ENCODE measurements at places on chromosomes 7 and 10. TPM values are rescaled to one million over a fixed set of nuclear protein-coding genes. Genes with fewer than 3 reads are reported as not detected.
A peak's percentile ranks its signal among the peaks of the same experiment; 100 is the strongest.

Gene FAM25C
- not detected for total RNA-seq

Gene WNT16
- total RNA-seq = 0.11 TPM

DNA sequence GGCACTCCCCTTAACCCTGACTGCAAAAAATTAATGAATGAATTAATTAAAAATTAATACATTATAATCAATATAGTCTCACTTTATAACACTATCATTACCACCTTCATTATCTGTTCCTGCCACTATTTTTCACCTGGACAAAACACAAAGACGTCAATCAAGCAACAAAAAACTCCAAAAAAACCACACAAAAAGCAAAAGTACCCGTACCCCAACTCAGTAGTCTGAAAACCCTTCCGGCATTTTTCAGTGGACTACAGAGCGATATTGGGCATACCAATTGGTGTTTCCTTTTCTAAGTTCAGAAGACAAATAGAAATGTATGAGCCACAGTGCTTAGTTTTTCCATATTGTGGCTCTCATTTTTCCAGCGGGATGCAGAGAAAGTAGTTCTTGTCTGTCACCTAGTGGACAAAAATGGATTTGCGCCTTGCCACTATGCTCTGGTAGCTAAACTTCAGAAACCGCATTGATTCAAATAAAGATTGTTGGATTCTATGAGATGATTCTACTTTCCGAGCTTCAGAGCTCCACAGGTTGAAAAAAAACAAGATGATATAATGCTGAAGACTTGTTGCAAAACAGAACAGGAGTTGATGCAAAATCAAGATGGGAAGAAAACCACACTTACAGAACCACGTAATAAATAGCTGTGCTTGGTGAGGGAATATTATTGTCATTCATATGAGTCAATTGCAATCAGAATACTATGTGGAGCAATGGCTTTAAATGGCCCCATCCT lies 50.6 kb upstream of the ITGB1 start:
- DNase-seq = no peak

- DNase-seq = no peak
These were observed 230.8 kb upstream of the FERD3L start for GRCh38 chr7:19375976-19376375.

Gene LIPN
- not detected for total RNA-seq

DNA sequence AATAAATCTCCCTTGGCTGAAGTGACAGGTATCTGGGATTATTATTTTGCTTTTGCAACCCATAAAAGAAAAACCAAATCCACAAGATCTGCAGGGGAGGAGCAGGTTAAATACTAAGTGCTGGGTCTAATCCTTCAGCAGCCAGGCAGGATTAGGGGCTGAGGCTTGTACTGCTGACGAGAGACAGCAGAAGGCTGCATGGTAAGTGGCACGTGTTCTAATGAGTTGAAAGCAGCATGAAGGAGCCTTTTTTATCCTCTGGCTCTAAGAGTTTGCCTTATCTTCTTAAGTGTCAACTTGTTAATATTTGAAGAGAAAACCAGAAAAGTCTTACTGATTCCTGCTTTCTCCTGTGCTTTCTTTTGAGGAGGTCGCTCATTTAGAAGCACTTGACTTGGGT lies 50.0 kb downstream of the LYZL2 start:
- DNase-seq = no peak

Gene PRKAR2B
- total RNA-seq = 37.7 TPM

DNA sequence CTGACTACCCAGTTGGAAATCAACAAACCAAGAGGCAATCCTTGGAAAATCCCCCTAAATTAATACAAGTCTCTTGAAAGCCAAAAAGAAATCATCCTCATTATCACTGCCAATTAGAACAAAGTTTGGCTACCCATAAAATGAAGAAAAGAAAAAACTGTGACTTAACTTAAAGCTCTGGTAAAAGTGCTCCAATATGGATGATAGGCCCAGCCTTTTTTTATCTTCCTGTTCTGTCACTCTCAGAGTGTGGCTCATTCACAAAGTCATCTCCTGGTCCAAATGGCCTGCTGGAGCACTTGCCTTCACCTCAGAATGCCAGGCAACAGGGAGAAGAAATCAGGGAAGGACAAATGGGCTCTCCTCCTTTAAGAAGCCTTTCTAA lies 155.1 kb upstream of the GHITM start:
- no peak for DNase-seq

DNA sequence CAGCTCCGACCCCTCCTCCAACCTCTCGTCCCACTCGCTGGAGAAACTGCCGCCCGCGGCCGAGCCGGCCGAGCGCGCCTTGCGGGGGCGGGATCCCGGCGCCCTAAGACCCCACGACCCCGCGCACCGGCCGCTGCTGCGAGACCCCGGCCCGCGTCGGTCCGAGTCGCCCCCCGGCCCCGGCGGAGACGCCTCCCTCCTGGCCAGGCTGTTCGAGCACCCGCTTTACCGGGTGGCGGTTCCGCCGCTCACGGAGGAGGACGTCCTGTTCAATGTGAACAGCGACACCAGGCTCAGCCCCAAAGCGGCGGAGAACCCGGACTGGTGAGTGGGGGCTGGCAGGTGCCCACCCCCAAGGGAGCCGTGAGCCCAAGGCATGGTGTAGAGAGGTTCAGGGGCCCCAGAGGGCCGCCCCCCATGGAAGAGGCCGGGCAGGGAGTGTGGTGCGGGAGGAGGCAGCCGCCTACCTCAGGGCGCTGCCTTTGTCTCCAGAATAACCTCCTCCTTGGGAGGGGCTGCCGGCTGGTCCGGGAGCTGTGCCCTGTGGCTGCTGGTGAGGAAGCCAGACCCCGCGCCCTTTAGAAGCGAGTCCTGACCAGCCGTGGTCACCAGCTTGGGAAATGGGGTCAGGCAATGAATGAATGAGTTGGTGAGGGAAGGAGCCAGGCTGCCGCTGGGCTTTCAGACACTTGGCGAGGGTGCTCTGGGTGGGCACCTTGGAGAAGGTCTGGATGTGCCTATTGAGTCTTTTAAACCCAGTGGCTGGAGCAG lies 1.3 kb downstream of the FAM20C start:
- no peak for DNase-seq

Gene WDFY4
- 1.5 TPM for total RNA-seq

DNA sequence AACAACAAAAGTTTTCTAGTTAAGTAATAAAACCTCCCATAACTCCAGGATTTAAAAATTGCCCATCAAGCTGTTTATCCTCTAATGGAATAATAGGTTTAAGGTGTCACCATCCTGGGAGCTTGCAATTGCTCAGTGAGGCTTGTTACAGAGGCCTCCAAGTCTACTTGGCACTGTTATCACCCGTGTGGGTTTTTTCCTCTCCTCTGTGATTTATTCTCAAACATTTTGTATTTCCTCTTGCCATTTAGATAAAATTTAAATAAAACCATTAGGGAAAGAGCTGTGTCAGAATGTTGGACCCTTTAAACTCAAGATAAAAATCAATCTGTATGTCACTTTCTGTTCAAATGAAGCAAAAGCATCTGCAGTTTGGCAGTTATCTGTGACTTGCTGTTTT lies 202.6 kb downstream of the GALNT17 start:
- DNase-seq = no peak

DNA sequence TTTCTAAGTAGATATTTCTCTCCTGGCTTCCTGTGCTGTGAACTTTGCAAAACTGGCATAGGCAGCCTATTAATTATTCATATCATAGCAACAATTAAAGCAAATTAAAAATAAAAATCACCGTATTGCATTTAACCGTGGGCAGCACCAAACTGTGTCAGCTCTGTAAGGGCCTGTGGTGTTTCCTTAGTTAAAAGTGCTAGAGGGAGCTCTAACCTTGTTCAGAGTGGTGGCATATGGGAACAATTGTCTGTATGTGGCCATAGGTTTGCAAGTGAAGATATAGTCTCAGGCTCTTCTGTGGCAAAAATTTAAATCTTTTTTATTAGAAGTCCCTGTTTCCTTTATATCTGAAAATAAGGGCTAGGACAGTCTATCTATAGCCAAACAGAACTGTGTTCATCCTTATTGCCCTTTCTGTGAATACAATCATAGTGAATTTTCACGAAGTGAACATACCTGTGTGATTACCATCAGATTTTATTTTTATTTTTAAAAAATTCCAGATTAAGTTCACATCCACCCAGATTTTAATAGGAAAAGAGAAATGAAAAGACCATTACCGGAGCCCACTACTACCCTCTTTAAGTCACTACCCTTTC lies 92.6 kb downstream of the POLL start:
- no peak for DNase-seq

DNA sequence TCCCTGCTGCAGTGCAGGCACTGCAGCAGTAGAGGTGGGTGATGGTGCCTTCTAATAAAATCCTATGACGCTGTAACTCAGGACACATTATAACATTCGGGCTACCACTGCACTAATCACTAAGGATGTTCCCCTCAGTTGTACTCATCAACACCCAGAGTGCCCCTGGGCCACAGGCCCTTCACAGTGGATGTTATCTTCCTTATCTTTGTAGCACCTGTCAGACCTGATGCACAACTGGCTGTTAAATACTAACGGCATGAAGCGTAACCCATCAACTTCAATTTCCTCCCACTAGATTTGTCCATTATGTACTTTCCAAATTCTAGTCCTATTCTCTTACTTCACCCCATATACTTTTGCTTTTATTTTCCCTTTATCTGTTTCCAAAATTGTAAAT lies 66.3 kb downstream of the PARD3 start:
- no peak for DNase-seq

Gene LRRC4
- 3.7 TPM for total RNA-seq

- DNase-seq = no peak
These were observed 169.8 kb downstream of the EGFR start for GRCh38 chr7:55188590-55189138.

DNA sequence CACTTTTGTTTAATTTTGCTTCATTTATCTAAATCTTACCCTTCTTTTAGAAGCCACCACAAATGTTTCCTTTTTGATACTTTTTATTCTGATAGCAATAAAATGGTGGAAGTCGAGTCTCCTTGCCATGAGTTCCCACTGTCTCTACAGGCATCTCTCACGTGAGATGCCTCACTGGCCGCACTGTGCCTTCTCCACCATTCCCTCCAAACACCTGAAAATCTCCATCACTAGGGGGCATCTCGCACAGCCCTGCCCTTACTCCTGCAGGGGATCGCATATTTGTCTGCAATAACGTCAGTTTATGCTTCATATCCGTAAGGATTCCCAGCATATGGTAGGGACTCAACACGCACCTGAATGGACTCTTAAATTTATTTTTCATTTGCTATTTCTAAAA lies 56.3 kb upstream of the NCAPG2 start:
- no peak for DNase-seq

GRCh38 chr10:10903620-10904019 lies 114.1 kb upstream of the CELF2 start:
- no peak for DNase-seq

DNA sequence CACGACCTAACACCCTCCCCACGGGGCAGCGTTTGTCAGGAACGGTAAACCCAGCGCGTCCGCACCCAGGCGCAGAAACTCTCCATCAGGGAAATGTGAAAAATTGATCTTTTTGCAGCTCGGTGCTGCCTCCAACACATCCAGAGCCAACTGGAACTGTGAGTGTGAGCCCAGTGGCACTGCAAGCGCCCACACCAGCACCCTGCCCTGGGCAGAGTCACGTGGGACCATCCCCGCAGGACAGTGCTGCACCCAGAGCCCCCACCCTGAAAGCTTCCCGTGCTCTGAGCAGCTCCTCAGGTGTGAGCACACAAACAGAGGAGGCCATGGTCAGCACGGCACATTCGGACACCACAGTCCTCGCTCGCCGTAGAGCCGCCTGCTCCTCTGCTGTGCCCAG lies 330.9 kb downstream of the DNAJB6 start:
- DNase-seq = peak; percentile 27

Gene CLCN1
- total RNA-seq = not detected

Gene NXPH1
- total RNA-seq = not detected

Gene BUB3
- 30.6 TPM for total RNA-seq

- DNase-seq = no peak
These were observed 3.1 kb downstream of the STRA8 start for GRCh38 chr7:135236727-135237126.

All from cardiac septum (tissue), 1 donor.